ENCODE measurements at places on chromosomes 6 and 20.

DNA sequence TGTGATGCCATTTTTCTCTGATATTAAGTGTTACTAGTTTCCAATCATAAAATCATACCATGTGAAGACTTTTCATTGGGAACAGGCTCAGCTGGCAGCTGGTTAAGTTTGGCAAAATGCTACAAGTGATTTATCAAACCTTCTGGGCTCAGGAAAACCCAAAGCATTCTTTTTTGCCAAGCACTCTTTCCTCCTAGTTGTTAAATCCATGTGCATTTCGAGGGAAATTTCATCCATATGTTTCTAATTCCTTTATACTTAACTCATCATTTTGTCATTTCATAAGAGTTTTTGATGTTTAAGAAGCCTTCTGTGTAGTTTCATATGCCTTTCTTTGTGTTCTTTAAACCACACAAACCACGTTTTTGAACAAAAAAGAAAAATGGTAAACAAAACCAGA lies 217.6 kb upstream of the PDE10A start:
- DNase-seq = no peak

- no peak for DNase-seq
These were observed 253.8 kb upstream of the CDYL start for GRCh38 chr6:4522453-4522852.

DNA sequence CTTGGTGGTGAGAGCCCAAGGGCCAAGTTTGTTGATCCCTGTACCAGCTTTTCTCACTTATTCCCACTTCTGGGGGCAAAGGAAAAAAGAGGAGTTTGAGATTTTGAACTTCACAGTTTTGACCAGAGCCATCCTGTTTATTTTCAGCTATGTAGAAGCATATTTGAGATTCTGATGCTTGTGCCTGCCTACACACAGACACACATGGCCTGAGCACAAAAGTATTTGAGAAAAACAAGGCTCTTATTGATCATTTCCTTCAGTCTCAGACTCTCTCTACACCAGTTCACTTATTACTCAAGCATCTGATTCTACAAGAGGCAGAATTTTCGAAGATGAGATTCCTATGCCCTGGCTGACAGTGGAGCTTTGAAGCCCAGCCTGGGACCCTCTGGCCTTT lies 100.7 kb downstream of the TCP11 start:
- no peak for DNase-seq

- DNase-seq = no peak
These were observed 26.5 kb downstream of the LBP start for GRCh38 chr20:38372806-38373205.

DNA sequence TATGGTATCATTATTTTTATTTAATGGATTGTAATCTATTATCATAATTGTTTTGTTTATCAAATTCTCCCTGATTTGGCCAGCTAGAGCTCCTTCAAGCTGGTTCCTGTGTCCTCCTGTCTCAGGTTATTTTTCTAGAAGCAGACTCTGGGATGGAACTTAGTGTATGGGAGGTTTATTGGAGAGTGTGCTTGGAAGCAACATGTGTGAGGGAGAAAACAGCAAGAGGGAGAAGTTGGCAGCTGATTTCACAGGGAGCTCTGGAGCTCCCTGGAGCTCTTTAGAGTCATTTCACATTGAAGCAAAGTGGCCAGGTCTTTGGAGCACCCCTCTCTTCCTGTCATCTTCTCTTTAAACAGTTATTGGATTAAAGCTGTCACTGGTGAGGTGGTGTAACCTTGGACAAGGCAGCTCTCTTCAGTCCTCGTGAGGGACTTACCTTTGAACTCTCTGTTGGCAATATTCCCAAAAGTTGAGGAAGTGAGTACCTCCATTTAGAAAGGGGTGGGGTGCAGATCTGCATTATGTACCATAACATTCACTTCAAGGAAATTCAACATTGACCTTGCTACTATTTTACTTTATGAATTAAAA lies 103.6 kb downstream of the PHF3 start:
- DNase-seq = no peak

DNA sequence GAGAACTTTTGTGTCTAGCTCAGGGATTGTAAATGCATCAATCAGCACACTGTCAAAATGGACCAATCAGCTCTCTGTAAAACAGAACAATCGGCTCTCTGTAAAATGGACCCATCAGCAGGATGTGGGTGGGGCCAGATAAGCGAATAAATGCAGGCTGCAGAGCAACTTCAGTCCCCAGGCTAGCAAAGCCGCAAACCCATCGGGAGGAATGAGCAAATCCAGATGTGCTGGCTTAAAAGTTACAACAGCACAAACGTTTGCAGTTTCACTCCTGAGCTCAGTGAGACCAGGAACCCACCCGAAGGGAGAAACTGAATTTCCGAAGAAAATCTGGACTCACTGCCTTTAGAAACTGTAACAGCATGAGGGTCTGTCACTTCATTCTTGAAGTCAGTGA lies 21.9 kb upstream of the MBOAT1 start:
- DNase-seq = no peak

Data from head of caudate nucleus (tissue), 42 donors.